ENCODE measurements at places on chromosomes 5 and 9.

DNA sequence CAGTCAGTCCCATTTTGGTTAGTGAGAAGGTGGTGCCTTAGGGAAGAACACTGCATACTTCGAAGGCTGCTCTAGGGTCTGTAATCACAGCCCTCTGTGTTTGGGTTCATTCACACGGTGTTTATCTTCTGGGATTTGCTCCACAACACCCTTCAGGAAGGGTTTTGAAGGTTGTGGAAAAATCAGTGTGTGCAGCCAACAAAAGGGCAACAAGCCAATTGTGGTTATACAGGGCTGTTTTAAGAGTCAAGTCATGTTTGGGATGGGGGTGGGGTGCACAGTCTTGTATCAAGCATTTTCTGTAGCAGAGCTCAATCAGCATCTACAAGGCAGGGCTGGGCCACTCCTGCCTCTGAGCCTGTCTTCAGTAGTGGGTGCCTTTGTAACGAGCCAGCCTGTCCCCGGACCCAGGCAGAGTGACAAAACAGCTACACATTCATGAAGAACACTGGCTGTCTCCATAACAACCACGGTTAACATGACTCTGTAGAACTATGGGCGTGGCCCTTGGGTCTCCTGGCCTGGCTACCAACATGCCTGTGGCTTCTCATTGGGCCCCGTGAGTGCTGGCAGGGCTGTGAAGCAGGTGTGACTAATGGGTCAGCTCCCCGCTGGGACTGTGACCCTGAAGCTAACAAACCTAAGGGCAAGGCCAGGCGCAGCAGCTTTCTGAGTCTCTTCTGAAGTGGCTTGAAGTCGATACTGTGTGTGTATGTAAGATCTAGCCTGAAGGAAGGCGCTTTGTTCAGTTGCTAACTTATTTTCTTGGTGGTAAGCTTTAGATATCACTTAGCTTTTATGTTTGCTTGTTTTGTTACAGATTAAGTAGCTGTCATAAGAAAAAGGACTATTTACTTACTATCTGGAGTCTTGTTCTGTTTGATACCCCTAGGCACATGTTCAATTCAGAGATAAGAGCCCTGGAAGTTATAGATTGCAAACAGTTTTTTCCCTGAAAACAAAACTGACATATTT is 27.9 kb upstream of the GOLM1 start:
- no peak for DNase-seq

- no peak for DNase-seq
Observed at GRCh38 chr5:74123929-74124328, 497.9 kb downstream of the ARHGEF28 start.

DNA sequence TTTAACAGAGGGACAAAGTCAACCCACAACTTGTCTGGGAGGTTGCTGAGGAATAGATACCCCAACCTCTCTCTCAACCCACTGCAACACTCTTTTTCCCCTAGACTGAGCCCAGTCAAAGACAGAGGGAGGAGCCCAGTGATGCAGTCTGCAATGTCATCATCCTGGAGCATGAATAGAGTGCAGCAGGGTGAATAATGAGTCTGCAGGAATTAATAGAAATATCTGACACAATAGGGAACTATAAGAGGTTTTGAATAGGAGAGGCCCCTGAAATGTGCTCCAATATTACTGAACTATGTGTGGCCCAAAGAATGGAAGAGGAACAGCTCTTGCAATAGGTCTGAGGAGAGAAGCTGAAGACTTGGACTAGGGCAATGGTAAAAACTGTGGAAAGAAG is 59.1 kb downstream of the PDCD1LG2 start:
- no peak for DNase-seq

- peak; percentile 76 for DNase-seq
Observed at GRCh38 chr5:14675865-14676300, 11.4 kb downstream of the OTULIN start.

- no peak for DNase-seq
Observed at GRCh38 chr9:92968081-92968480, 20.8 kb downstream of the FGD3 start.

DNA sequence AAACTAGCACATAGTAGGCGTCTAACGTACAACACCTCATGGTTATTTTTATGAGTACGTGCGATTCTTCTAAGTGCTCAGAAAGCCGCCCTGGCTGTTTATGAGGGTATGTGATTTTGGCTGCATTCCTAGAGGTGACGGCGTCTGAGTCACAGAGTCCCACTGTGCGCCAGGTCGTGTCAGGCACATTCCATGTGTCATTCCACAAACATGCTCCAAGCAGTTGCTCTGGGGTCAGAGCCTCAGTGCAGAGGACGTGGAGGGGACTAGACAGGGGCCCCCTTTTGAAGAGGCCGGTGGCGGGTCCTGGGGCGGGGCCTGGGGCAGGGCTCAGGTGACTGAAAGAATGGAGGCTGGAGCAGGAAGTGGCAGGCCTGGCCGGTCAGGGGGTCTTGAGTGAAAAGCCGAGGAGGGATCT is 51.9 kb downstream of the NEK6 start:
- DNase-seq: no peak

DNA sequence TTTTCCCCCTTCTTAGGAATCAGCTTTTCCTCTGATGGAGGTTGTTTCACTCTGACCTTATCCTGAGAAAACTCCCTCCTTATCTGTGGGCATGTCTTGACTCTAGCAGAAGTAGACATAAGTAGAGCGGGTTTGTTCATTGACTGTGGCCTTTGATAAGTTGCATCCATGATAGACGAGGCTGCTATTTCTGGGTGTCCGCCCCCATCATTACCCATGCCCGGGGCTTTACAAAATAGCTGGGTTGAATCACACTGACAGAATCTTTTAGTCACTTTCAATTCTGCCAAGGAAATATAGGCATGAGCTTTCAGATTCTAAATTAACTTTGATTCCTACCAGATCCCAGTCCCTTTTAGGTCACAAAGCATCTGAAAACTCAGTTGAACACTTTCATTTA is 223.8 kb downstream of the SEC61B start:
- DNase-seq: no peak

GRCh38 chr5:17276445-17276844 is 59.0 kb downstream of the BASP1 start:
- no peak for DNase-seq

GRCh38 chr5:122121479-122122465 is 7.6 kb upstream of the ZNF474 start:
- DNase-seq: no peak

DNA sequence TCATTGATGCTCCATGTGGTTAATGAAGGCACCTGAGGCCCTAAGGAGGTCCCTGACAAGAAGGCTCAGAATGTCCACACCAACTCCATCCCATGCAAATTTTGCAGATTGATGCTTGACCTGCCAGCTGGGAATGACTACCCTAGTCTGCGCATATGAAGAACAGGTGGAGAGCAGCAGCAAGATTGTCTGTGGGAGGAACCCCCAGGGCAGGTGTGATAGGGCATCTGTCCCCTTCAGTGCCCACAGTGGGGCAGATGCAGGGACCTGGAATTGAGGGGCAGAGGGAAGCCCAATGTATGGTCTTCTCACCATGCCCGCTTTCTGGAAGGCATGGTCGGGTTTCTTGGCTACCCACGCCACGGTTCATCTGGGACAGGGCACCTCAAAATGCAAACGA is 79.6 kb downstream of the MACROH2A1 start:
- DNase-seq: no peak

GRCh38 chr9:123174887-123175518 is 93.4 kb downstream of the STRBP start:
- no peak for DNase-seq

GRCh38 chr9:91162784-91163443 is 198.8 kb downstream of the AUH start:
- peak; percentile 63 for DNase-seq

- DNase-seq: no peak
Observed at GRCh38 chr5:173790177-173790719, 97.9 kb upstream of the CPEB4 start.

DNA sequence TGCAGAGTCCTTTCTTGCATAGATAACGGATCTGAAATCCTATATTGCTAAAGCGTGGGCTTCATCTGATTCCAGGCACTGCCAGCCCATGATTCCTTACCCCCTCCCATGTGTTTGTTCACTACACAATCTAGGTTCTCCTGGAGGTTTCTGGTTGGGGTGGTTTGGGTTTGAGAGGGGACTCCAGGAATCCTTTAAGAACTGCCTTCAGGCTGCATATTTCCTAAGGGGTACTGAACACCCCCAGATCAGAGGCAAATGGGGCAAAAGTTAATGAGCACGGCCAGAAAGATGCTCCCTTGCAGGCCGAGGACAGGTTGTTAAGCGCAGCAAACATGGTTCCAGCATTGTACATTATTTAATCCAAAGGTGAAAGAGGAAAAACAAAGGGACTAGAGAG is 9.9 kb downstream of the NR2F1 start:
- DNase-seq: no peak

DNA sequence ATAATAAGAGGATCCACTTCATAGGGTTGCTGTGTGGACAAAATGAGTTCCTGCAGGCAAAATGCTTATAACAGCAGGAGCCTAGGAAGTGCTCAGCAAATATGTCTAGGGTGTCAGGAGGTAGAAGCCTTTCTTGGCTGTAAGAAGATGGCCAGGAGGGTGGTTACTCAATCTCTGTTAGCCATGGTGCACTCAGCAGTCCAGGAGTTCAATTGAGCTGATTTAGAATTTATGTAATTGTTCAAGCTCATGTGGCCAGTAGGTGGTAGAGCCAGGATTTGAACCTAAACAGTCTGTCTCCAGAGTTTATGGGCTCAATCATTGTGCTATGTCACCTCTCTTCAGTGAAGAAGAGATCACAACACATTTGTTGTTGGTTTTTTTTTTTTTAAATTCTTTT is 381.2 kb downstream of the KIF4B start:
- DNase-seq: no peak

- DNase-seq: no peak
Observed at GRCh38 chr5:3709068-3709716, 113.6 kb downstream of the IRX1 start.

DNA sequence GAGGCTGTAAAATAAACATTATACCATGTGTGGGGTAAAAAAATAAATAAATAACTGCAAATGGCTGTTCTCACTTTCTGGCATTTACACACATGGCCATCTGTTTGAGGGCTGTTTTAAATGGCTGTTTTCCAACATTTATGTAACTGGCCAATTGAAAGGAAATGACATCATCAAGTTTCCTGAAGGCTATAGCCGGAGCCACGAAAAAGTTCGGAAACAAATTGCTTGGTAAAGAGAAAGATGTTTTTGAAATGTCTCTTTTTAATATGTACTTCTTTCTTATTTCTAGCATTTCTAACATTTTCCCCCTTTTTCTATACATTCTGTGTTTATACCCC is 95.4 kb upstream of the DAB2 start:
- no peak for DNase-seq

GRCh38 chr9:6733831-6734230 is 23.9 kb upstream of the KDM4C start:
- DNase-seq: no peak

GRCh38 chr9:88544245-88544644 is 9.3 kb downstream of the NXNL2 start:
- no peak for DNase-seq

DNA sequence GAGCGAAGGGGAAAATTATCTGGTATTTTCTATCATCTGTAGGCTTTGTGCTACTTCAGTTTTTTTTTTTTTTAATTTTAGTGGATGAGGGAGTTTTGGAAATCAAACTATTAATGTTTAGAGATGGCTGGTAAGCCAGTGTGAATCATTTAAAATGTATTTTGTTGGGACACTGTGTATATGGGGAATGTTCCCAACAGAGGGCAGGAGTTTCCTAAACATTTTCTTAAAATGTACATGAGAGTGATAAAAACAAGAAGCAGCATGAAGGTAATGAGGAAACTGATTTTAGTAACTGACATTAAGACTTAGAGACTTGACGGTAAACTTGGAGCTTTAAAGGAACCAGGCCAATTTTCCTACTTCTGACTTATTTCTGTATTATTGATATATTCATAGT is 68.2 kb upstream of the ITGA2 start:
- DNase-seq: no peak

GRCh38 chr5:39102684-39103155 is 28.5 kb upstream of the RICTOR start:
- DNase-seq: no peak

DNA sequence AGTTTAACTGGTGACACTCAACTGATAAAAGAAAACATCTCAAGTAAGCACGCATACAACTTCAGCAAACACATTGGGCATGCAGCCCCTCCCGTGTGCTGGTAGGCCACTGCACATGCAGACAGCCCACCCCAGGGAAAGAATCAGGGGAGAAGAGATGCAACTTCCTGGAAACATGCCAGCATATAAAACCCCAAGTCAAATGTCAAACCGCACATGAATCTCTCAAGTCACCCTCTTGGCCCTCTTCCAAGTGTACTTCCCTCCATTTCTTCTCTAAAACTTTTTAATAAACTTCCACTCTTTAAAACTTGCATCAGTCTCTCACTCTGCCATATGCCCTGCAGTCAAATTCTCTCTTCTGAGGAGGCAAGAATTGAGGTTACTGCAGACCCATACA is 732.7 kb downstream of the SEMA5A start:
- DNase-seq: no peak

GRCh38 chr5:157997991-157998504 is 139.1 kb upstream of the CLINT1 start:
- DNase-seq: no peak

GRCh38 chr9:2241461-2241835 is 226.3 kb downstream of the SMARCA2 start:
- no peak for DNase-seq

DNA sequence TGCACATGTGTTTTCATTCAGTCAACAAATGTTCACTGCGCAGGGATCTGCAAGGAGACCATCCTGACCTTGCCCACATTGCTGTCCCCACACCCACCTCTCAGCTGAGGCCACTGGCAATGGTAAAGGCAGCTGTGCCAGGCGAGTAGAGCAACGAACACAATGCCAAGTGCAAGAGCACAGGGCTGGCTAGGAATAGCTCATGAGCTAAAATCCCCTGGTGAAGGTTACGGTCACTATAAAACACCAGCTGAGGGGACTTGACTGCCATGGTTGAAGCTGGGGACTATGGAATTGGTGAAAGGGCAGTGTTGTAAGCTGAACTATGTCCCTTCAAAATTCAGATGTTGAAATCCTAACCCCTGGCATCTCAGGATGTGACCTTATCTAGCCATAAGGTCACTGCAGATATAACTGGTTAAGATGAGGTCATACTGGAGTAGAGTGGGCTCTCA is 96.1 kb downstream of the OTULIN start:
- no peak for DNase-seq

DNA sequence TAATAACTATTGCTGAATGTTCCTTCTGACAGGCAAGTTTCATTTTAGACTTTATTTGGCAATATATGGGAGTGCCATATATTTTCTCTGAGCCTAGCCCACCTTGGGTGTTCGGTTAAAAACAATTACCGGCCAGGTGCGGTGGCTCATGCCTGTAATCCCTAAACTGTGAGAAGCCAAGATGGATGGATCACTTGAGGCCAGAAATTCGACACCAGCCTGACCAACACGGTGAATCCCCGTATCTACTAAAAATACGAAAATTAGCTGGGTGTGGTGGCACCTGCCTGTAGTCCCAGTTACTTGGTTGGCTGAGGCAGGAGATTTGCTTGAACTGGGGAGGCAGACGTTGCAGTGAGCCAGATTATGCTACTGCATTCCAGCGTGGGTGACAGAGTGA is 47.9 kb downstream of the TNFSF15 start:
- DNase-seq: no peak
